ENCODE measurements at places on chromosomes 16 and 17.

- no peak for DNase-seq
Measured at GRCh38 chr16:8866118-8866883, 2.5 kb downstream of the CARHSP1 start.

GRCh38 chr16:30053376-30054015 is 12.1 kb upstream of the ALDOA start:
- no peak for DNase-seq

GRCh38 chr16:51056331-51056730 is 94.7 kb downstream of the SALL1 start:
- DNase-seq, result no peak

DNA sequence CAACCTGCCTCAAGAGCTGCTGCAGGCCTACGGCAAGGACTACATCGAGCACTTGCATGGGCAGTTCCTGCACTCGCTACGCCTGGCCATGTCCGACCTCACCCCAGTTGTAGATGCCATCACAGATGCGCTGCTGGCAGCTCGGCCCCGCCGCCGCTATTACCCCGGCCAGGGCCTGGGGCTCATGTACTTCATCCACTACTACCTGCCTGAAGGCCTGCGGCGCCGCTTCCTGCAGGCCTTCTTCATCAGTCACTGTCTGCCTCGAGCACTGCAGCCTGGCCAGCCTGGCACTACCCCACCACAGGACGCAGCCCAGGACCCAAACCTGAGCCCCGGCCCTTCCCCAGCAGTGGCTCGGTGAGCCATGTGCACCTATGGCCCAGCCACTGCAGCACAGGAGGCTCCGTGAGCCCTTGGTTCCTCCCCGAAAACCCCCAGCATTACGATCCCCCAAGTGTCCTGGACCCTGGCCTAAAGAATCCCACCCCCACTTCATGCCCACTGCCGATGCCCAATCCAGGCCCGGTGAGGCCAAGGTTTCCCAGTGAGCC is 5.8 kb downstream of the HSD11B2 start:
- no peak for DNase-seq

DNA sequence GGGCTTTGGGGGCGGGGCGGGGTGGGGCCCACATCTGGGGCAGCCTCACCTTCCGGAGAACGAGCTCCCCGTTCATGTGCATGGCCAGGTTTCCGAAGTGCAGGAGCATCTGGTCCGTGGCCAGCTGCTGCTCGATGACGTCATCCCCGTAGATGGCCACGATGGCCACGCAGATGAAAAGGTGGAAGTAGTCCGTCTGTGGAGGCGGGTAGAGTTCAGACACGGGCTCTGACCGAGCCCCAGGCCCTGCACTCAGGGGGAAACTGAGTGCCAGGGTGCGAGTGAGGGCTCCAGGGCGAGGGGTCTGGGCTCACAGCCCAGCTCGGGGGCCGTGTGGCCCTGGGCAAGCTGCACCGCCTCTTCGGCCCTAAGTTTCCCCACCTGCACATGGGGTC is 93.7 kb downstream of the TBC1D16 start:
- DNase-seq, result no peak

Measured in stimulated activated naive CD8-positive, alpha-beta T cell treated with anti-CD3 and anti-CD28 coated beads, Interleukin-15, amount 100 ng/mL, for 72 hours (primary cell).